ENCODE measurements at places on chromosomes 5 and 9.

DNA sequence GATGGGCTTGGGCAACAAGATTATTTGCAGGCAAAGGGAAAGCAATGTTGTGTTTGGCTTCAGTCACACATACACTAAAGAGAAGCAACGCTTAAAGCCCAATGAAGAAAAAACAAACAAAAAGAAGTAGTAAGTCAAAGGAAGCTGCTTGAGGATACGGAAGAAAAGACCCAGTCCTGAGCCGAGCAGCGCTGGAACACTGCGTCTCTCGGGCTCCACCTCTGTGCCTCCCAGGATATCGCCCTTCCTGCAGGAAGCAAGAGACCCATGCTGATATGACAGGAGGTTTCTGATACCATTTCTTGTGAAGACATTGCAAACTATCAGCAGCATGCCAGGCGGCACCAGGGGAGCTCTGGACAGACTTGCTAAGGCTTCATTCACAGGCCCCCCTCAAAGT is 9.9 kb downstream of the GNAQ start:
- DNase-seq, result no peak

- DNase-seq, result peak; percentile 71
Measured at GRCh38 chr5:37839407-37840052, at the start of gene GDNF. Gene GDNF (minus strand): TSS chr5:37840041. CDS start chr5:37834796, 5,245 bp downstream.

GRCh38 chr9:89309608-89310474 is 1.2 kb upstream of the CKS2 start:
- DNase-seq, result no peak

DNA sequence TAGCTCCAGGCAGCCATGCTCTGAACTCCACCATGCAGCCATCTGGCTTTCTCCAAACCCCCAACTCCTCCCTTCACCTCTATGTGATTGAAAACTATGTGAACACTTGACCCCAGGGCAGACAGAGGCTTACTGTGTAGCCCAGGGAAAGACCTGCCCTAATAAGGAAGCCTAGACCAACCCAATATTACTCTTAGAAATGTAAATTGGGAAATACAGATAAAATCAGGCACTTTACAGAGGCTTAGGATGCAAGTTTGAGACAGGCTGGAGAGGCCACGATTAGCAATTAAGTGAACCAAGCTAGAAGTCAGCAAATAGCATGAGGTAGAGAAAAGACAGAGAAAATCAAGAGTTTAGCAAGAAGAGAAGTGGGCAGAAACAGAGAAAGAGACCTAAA is 141.7 kb upstream of the ABCA1 start:
- DNase-seq, result no peak

DNA sequence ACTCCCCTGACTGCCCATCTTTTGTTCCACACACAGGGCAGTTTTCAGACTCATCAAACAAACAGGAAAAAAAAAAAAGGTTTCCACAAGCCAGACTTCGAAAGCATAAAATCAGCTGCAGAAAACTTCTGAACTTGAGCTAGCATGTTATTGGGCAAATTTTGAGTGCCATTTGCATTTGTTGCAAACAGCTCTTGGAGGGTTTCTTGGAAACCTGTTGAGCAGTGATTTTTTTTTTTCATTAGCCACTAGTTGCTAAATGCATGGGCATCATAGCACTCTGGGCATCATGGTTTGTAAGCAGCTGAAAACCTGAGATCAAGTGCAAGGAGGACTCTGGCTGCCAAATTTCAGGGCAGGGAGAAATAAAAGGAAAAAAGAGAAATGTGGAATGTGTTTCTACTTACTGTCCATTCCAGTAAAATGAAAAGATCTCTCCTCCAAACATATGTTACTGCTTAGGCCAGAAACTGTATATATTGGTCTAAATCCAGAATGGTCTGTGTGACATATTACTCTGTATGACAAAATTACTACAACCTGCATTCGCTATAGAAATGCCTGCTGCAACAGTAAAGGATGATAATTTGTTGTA is 85.2 kb upstream of the SMIM23 start:
- no peak for DNase-seq

GRCh38 chr5:172575816-172576545 is 65.1 kb upstream of the NEURL1B start:
- no peak for DNase-seq

GRCh38 chr5:99368726-99369125 is 439.9 kb upstream of the CHD1 start:
- DNase-seq, result no peak

- peak; percentile 81 for DNase-seq
Measured at GRCh38 chr9:132114102-132114707, 34.5 kb upstream of the MED27 start.

- no peak for DNase-seq
Measured at GRCh38 chr5:57429513-57430120, 53.0 kb downstream of the ACTBL2 start.

DNA sequence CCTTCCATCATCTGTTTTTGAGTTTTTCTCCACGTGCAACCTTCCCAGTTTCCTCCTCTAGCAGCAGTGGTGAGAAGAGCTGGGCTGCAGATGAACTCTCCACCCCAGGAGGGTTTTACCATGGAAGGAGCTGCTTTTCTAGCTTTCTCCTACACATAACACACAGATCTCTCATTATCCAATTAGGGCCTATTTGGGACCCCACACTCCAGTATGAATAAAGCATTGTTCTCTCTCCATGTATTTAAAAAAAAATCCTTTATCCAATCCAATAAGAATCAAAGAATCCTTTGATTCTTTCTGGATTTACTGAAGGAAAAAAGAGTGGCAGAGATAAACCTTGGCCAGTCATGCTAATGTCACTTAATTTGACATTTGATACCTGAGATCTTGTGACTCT is 31.6 kb upstream of the NAA35 start:
- no peak for DNase-seq

DNA sequence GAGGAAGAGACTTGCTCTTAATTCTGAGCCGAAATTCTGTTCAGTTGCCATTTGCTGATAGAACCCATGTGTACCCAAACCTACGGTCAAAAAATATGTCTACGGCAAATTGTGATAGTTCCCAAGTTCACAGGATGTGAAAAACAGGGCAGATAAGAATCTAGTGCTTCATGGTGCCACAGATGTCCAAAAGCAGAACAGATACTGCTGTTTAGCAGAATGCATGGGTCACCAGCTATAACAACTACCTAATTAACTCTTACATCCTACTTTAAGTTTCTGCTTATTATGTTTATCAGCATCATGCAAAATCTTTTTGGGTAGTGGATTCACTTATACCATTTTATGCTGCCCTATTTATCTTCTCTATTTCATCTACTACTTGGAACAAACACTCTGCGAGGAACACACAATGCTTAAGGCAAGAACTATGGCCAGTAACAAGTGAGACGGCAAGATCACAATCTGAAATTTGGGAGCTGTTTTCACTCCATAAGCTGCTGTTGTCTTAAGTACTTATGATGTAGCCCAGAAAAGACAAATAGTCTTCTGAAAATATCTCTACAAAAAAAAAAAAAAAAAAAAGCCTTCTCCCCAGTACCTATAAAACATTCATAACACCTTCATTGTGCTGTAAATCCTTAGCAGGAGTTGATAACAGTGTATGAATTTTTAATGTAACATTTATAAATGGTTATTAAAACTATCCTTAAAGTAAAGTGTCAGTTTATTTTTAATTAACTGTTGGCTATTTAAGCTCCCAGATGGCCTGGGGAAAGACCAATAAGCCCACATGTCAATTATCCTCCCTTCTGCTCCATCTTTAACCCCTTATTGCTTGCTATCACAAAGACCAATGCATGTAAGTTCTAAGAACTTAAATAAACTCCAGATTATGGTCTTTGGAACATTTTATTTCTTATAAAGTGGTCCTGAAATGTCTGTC is 232.3 kb downstream of the TLR4 start:
- DNase-seq, result no peak

DNA sequence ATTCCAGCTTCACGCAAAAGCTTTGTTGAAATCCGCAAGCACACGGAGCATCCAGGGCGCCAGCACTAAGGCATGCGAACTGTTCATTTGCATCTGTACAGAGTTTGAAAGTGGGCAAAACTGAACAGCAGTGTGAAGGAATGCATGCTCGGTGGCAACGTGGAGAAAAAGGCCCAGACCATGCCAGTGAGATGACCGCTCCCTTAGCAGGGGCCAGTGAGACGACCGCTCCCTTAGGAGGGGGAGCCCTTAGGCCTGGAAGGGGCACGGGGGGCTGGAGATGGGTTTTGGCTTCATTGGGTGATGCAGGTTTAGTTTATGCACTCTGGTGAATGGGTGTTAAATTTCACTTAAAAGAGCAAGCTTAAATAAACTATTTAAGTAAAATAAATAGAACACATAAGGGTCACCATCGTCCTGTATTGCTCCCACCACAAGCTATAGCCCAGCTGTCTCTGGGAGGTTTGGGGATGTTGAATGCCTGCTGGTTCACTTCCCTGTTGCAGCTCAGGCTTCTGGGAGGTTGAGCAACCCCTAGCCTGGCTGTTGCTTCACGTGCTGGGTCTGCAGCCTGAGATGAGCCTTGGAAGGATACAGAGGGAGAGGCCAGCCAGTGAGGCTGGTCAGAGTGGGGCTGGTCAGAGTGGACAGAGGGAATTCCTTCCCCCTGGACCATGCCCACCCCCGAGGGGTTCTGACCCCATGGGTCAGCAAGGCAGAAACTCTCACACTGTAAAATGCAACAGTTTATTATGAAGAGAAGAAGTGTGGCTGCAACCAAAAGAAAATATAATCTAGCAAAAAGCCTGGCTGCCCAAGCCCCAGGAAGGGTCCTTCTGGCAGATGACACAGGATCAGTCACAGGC is 4.6 kb upstream of the FCN1 start:
- DNase-seq, result no peak

DNA sequence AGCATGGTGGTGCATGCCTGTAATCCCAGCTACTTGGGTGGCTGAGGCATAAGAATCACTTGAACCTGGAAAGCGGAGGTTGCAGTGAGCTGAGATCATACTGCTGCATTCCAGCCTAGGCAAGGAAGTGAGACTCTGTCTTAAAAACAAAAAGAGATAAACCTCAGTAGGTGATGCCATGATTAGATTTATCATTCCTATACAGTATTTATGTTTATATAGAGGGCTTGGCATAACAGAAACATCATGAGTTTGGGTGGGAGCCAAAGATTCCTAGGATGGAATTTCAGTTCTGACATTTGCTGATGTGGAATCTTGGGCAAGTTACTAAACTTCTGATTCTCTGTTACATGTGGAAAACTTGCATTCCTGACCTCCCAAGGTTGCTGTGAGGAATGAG is 22.3 kb downstream of the RFK start:
- no peak for DNase-seq

DNA sequence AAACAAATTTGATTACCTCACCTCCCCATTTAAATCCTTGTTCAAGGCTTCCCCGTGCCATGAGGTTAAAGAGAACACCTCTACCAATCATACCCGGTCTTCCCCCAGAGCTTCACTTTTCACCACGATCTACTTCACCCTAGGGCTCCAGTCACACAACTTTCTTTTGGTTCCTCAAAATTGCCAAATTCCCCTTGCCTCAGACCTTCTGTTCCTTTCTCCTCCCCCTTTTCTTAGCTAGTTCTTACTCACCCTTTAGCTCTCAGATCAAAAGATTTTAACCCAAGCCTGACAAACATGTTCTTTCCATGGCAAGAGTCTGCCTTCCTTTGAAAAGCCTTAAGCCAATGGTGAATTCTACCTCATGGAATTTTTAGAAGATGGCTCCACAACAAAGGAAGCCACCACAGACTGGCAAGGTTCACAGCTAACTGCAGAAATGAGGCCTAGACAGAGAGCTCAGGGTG is 56.7 kb downstream of the MAPKAP1 start:
- DNase-seq, result no peak
